ENCODE measurements at places on chromosomes 16 and 17. TPM values are rescaled to one million over a fixed set of nuclear protein-coding genes. Genes with fewer than 3 reads are reported as not detected.

The CBX1 gene
- total RNA-seq = 30.3 TPM

The NPIPA2 gene
- not detected for total RNA-seq

The SRL gene
- 4.3 TPM for total RNA-seq

The PIK3R5 gene
- 63.4 TPM for total RNA-seq

The RAPGEFL1 gene
- total RNA-seq = 12.7 TPM

The C1QTNF1 gene
- 44.1 TPM for total RNA-seq

The KREMEN2 gene
- total RNA-seq = not detected

The SECTM1 gene
- total RNA-seq = 55.6 TPM

The TM4SF5 gene
- not detected for total RNA-seq

The ALDH3A2 gene
- total RNA-seq = 68.1 TPM
